ENCODE measurements at places on chromosomes 16 and 17.

DNA sequence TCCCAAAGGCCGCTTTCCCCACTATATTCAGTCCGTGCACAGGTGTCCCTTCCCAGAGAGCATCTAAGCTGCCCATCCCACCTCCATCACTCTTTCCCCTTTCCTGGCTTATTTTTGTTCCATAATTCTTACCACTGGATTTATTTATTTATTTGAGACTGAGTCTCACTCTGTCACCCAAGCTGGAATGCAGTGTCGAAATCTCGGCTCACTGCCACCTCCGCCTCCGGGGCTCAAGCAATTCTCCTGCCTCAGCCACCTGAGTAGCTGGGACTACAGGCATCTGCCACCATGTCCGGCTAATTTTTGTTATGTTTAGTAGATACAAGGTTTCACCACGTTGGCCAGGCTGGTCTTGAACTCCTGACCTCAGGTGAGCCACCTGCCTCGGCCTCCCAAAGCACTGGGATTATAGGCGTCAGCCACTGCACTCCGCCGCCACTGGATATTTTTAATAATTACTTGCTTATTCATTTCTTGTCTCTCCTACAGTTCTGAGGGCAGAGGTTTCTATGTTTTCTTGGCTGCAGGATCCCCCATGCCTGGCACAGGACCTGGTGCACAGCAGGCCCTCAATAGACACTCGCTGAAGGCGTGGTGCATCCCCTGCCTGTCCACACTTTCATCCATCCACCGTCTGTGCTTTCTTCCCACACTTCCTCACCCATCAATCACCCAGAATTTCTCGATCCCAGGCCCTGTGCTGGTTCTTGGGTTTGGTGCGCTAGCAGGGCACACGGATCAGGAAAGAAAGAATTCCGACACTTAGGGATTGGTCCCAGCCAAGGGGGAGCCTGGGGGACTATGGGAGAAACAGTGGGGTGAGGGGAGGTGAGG, 9.9 kb upstream of the ADGRG1 start:
- no peak for DNase-seq

- no peak for DNase-seq
Observed at GRCh38 chr17:4706121-4706520, 2.2 kb upstream of the PELP1 start.

DNA sequence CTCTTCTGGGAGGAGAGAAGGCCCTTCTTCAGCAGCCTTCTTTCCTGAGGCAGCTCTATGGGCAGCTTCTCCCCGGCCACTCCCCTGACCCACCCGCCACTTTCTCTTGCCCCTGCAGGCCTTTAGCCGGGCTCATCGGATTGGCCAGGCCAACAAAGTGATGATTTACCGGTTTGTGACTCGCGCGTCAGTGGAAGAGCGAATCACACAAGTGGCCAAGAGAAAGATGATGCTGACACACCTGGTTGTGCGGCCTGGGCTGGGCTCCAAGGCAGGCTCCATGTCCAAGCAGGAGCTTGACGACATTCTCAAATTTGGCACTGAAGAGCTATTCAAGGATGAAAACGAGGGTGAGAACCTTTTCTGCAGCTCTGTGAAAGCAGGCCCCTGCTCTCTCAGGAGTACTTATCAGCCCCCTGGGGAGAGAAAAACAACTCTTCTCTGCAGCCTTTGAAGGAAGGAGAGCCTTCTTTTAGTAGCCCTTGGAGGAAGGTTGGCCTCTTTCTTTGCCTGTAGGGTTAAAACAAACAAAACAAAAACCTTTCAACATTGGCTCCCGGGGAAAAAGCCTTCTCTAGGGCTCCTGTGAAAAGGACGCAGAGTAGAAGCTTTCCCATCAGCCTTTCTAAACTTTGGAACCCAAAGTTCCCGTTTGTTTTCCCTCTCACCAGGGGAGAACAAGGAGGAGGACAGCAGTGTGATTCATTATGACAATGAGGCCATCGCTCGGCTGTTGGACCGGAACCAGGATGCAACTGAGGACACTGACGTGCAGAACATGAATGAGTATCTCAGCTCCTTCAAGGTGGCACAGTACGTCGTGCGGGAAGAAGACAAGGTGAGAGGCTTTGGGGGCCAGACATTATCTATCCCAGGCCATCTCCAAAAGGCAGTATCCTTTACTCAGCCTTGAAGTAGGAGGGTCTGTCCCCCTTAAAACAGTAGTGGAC, 12.7 kb downstream of the RNF227 start:
- no peak for DNase-seq

DNA sequence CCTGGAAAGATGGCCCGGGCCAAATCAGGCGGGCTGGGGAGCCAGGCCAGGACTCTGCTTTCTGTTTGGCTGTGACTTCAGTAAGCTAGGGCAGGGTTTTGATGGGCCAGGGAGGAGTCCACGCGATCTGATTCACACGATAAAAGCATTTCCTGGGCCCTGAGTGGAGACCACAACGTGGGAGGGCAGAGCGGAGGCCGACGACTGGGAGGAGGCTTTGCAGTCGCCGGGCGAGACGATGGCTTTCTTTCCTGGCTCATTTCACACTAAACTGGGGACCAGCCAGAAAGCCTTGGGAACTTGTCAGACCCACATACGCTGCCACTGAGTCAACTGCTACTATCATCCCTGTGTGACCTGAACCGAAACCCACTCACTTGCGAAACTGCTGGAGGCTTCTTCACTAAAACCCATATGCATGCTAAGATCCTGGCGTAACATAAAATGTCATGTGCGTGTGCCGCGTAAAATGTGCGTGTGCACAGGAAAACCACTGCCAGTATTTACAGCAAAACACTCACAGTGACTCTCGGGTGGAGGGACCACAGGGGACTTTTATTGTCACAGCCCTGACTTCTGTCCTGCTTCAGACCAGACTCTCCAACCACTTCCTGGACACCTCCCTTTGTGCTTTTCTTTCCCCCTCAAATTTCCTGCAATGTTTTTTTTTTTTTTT, 14.2 kb upstream of the RHBDF2 start:
- DNase-seq = peak; percentile 90

DNA sequence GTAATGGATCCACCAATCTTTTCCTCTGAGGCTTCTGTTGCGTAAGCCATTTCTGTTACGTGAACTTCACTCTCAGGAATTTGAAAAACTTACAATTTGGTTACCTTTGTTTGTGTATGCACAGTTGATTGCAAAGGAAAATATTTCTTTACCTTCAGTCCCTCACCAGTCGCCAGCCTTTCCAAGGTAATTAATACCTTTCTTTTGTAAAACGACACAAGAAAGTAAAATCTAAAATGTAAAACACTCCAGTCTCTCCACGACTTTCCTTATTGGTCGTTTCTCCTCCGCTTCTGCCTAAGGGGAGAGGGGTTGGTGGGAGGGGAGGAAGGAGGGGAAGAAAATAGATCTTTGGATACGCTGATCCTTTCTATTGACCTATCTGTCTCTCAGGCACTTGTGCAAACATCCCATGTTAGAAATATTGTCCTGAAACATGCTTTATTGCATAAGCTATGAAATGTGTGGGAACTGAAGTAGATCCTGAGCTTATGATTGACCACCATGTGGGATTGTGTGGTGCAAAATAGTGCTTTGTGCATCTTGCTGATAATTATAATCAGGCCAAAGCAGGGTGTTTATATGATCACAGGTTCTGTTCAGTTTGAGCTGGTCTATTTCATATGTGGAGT, 32.4 kb upstream of the EFCAB13 start:
- no peak for DNase-seq

DNA sequence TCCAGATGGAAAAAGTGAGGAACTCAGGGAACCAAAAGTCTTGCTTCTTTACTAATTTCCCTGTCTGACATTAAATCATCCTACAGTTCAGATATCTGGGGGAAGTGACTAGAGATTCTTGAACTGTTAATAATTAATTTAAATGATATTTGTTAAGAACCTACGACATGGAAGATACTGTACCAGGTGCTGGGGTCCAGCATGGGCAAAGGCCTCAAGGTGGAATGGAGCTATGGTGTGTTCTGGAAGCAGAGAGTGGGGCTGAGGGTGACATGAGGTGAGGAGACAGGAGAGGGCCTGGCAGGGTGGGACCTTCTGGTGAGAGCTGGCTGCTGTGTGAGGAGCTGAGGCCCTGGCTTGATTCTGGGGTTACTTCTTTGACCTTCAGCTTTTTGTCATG, 6.0 kb upstream of the CCL2 start:
- DNase-seq = no peak

DNA sequence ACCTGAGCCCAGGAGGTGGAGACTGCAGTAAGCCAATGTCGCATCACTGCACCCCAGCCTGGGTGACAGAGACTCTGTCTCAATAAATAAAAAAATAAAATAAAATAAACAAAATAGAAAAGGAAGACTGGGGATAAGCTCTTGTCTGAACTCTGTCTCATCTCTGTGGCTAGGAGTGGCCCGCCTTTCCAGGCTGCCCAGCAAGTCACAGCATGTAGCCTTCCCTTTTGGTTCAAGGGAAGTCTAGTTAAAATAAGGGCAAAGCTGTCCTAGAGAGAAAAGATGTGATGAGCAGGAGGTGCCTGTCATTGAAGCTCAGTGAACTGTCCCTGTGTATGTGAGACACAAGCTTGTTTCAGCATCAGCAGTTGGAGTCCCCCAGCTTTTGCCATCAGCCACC, 2.7 kb upstream of the GFAP start:
- no peak for DNase-seq

GRCh38 chr17:34400301-34400931, 37.4 kb upstream of the CCL1 start:
- no peak for DNase-seq

DNA sequence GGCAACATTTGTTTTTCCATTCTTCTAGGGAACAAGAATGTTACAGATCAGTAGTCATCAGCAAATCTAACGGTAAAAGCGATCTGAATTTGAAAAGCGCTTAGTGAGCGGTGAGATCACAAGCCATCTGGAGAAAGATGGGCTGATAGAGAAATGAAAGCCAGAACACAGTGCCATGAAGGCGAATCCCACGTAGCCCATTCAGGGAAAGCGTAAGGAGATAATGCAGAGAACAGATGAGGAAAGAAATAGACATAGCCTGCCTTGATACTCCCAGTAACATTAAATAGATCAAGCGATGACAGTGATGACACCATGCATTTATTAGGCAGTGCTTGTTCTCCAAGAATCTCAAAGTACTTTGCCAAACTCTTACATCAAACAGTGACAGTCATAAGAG, 183.1 kb upstream of the PSMD7 start:
- no peak for DNase-seq

DNA sequence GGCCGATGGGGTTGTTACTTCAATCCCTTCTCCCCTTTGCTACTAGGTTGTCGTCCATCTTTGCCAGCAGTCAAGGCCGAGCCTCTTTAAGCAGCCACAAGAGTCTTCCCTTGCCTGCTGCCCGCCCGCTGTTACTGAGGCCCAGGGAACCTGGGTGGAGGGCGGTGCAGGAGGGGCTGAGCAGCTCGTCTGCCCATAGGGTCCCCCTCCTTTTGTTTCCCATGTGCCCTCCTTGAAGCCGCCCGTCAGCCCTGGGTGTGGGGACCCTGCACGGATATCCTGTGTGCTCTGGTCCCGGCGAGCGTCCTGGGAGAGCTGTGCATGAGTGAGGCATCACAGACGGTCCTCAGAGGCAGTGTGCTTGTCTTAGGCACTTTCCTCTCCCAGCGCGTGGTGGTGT, 37.9 kb upstream of the CAPN15 start:
- no peak for DNase-seq

GRCh38 chr17:42274812-42275526, 1.2 kb downstream of the STAT5B start:
- DNase-seq = no peak

GRCh38 chr16:70681382-70682238, 4.2 kb downstream of the MTSS2 start:
- no peak for DNase-seq

- no peak for DNase-seq
Observed at GRCh38 chr16:80166082-80166481, 374.7 kb upstream of the DYNLRB2 start.

- no peak for DNase-seq
Observed at GRCh38 chr16:82888591-82889001, 261.8 kb downstream of the CDH13 start.

DNA sequence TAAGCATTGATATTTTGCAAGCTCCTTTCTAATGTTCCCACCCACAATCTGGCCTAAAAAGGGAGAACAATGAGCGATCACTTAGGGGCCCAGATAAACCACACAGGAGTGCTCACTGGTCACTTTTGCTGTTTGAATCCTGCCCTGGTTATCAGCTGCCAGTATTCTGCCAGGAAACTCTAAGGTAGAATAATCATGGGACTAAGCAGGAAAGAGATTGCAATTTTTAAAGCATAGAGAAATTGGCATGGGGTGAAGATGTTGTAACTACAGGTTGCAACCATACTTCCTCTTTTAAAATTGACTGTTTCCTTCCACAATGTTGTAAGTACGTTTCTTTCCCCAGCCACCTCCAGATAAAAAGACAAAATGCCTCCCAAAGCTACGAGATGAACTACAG, 251.2 kb upstream of the CDH11 start:
- no peak for DNase-seq

GRCh38 chr17:73091770-73092522, 542 bp downstream of the SLC39A11 start:
- DNase-seq = no peak

DNA sequence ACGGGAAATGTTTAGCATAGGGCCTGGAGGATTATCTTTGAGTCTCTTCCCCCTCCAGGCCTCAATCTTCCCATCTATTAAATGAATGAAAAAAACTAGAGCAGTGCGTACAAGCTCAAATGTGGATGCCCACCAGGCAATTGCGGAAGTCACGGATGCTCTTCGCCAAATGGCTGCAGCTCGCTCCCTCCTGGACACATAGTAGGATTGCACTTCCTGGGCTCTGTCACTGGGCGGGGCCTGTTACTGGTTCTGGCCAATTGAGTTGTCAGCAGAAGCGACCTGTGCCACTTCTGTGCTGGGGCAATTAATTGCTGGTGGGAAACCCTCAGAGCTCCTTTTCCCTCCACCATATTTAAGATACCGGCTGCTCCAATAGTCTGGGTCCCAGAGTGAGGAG, 168.2 kb upstream of the IRX6 start:
- no peak for DNase-seq

DNA sequence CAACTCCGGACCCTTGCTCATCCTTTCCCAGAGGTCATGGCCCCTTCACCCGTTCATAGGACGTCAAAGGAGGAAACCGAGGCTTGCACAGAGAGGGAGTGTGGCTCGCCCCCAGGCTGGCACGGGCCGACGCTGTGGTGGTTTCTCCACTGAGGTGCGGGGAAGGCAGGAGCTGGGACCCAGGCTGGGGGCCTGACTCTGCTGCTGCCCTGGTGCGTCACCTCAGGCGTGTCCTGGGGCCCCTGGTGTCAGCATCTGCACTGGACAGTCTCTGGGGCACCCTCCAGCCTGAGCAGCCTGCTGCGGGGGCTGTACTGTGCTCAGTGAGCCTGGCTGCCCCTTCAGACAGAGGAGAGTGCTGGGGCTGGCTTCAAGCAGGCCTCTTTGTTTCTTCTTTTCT, 7.4 kb downstream of the MAP2K3 start:
- no peak for DNase-seq

- DNase-seq = no peak
Observed at GRCh38 chr17:60468371-60468770, 46.1 kb downstream of the CHCT1 start.

GRCh38 chr17:37344519-37344918, 31.3 kb upstream of the C17orf78 start:
- DNase-seq = no peak

GRCh38 chr17:75749545-75750389, 15.2 kb downstream of the GALK1 start:
- DNase-seq = peak; percentile 93

- DNase-seq = peak; percentile 39
Observed at GRCh38 chr17:28174352-28175046, 132.0 kb downstream of the NLK start.

Measured in activated CD8-positive, alpha-beta T cell treated with anti-CD3 and anti-CD28 coated beads, Interleukin-2, amount 10 ng/mL, durations not matched to agents 7 days and 5 days (primary cell).